Activated CD4-positive, alpha-beta T cell treated with anti-CD3 and anti-CD28 coated beads, Interleukin-2, Interleukin-6, amounts not matched to agents 100 ng/mL and 50 ng/mL, durations not matched to agents 16 hours and 8 hours (primary cell): ENCODE measurements at places on chromosomes 5 and 9.

DNA sequence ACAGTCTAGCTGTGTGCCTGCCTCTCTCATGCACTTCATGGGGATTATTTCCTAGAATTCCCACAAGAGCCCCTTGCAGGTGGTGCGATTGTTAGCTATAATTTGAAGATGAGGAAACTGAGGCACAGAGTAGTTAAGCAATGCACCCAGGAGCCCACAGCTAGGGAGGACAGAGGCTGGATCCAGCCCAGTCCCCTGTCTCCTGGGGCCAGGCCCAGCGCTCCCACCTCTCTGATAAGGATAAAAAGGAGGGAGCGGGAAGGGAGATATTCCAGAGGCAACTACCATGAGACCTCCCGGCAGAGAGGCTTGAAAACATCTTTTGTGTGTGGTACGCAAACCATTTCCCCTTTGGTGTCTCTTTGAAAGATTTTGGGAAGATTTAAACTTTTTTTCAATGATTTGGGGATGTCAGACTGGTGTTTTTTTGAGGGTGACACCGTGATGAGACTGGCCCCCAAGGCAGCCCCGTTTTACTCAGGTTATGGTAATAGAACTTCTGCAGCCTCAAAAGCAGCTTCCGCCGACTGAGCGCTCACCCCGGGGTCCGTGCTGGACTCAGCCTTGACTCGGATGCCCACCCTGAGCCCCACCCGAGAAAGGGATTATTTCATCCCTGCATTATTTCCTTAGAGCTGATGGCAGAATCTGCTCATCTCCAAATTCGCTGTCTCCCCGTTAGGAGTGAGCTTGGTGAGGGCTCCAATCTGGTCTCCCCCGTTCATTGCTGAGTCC is 144.7 kb upstream of the IER5L start:
- DNase-seq: no peak

- no peak for DNase-seq
These were observed 190.8 kb downstream of the SPOCK1 start for GRCh38 chr5:137308311-137308710.

- no peak for DNase-seq
These were observed at the start of gene CCL27 for GRCh38 chr9:34662526-34663302. TSS of gene CCL27 (minus strand) at chr9:34662657. CDS start at chr9:34662633, 24 bp downstream.

GRCh38 chr9:93057703-93058354 is 672 bp upstream of the SUSD3 start:
- no peak for DNase-seq

DNA sequence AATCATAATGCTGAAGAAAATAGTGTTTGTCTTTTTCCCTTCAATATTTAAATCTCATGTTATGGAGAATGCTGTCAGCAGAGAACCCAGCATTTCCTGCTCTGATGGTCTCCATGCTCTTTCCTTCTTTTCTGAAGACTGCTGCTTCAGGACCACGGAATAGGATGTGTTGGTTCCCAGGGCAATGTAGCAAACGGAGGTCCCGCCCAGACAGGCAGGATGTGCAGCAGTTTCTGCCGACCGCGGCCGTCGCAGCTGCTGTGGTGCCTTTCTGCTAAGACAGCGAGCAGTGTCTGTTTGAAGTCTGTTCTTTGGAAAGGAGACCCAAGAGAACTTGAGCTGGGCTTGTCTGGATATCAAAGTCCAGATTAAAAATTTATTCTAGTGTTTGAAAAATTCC is 654.3 kb downstream of the CCDC171 start:
- DNase-seq: no peak

GRCh38 chr9:88808019-88808656 is 183.1 kb upstream of the S1PR3 start:
- DNase-seq: no peak

DNA sequence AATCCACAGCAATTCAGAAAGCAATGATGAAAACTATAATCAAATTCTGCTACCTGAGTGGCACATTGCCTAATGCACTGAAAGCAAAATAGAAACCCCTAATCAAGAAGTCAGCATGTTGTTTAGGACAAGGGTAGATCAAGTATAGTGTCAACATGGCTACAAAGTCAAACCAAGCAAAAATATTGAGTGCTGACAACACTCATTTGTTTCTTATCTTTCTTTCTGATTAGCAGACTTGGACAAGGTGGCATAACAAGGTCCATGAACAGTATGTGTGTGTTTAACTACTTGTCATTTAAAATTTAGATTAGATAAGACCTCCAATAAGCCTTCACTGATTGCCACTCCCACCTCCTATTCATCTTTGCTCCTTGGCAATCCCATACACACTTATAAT is 332.4 kb downstream of the KIAA0825 start:
- DNase-seq: no peak

DNA sequence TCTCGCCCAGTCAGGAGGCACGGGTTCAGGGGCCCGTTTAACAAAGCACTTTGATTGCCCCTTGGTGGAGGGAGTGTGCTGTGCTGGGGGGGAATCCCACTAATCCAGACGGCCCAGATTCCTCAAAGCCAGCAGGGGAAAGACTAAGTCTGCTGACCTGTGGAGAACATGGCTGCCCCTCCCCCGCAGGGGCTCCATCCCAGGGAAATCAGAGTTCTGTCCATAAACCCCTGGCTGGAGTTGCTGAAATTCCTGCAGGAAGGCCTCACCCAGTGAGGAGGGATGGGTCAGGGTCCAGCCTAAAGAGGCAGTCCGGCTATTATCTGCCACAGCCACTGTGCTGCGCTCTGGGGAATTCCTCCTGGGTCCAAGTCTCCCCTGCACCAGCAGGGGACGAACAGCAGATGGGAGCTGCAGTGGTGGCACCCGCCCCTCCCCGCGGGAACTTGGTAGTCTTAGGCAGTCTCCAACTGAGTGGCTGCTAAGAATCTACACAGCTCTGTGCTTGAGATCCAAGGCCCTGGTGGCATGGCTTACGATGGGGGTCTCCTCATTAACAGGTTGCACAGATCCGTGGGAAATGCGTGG is 174.0 kb upstream of the DAB2 start:
- no peak for DNase-seq

DNA sequence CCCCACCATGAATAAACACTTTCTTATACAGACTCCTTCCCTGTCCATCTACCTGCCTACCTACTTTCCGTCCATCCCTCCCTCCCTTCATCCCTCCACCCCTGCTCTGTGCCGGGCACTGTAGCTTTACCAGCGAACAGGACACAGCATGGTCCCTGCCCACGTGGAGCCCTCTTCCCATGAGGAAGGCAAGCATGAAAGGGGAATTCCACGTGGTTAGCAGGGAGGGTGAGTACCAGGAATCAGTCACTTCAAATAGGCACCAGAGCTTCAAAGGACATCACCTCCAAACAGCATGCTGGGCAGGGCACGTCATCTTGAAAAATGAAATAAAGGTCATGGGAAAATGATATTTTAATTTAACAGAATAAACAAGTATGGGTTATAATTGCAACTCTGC is 35.0 kb upstream of the TDRD7 start:
- DNase-seq: no peak

- DNase-seq: no peak
These were observed 27.1 kb upstream of the TNIP1 start for GRCh38 chr5:151107738-151108520.

GRCh38 chr5:6788956-6789649 is 75.9 kb downstream of the TENT4A start:
- no peak for DNase-seq

- DNase-seq: no peak
These were observed 28.9 kb upstream of the CPLX2 start for GRCh38 chr5:175842506-175842905.

GRCh38 chr9:35519692-35520363 is 29.9 kb downstream of the RUSC2 start:
- DNase-seq: no peak

GRCh38 chr9:112694706-112695555 is 23.0 kb downstream of the INIP start:
- no peak for DNase-seq

- no peak for DNase-seq
These were observed 29.7 kb downstream of the LARP1 start for GRCh38 chr5:154784856-154785255.

- DNase-seq: peak; percentile 75
These were observed 89.0 kb upstream of the MAP1B start for GRCh38 chr5:72018143-72018803.

- no peak for DNase-seq
These were observed 81.2 kb upstream of the TRIM32 start for GRCh38 chr9:116605904-116606341.

- DNase-seq: no peak
These were observed 151.2 kb downstream of the RXRA start for GRCh38 chr9:134477342-134477925.

- no peak for DNase-seq
These were observed 58.0 kb downstream of the ACO1 start for GRCh38 chr9:32442433-32442832.

DNA sequence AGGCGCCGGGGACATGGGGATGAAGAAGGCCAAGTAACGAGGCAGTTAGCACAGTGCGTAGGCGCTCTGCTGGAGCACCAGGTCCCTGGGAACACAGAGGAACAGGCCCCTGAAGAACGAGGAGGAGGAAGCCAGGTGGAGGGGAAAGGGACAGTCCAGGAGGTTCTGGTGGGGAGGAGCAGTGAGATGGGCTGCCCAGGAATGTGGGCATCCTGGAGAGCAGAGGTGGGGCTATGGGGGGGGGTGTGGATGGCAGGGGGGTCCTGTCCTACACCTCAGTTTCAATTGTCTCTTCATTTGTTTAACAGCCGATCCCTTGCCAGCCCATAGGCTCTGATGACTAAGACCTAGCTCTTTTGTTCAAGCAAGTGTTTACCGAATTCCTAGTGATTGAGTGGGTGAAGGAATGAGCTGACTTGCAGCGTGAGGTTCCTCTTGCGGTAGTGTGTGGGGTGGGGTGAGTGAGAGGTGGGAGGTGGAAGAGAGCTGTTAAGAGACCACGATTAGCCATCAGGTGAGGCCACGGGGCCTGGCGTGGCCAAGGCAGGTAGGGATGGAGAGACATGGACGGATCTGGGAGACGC is 8.4 kb upstream of the PHYHD1 start:
- DNase-seq: no peak

- DNase-seq: no peak
These were observed 51.8 kb downstream of the RNF145 start for GRCh38 chr5:159157552-159157951.

- DNase-seq: no peak
These were observed 80.5 kb upstream of the HSPA9 start for GRCh38 chr5:138655530-138656190.

GRCh38 chr5:113692891-113693457 is 179.5 kb downstream of the YTHDC2 start:
- no peak for DNase-seq

- DNase-seq: no peak
These were observed 128.1 kb upstream of the BOD1 start for GRCh38 chr5:173744551-173744950.

GRCh38 chr5:129387944-129388343 is 72.2 kb upstream of the ADAMTS19 start:
- DNase-seq: no peak

GRCh38 chr9:78928625-78929405 is 631.9 kb downstream of the PSAT1 start:
- no peak for DNase-seq

DNA sequence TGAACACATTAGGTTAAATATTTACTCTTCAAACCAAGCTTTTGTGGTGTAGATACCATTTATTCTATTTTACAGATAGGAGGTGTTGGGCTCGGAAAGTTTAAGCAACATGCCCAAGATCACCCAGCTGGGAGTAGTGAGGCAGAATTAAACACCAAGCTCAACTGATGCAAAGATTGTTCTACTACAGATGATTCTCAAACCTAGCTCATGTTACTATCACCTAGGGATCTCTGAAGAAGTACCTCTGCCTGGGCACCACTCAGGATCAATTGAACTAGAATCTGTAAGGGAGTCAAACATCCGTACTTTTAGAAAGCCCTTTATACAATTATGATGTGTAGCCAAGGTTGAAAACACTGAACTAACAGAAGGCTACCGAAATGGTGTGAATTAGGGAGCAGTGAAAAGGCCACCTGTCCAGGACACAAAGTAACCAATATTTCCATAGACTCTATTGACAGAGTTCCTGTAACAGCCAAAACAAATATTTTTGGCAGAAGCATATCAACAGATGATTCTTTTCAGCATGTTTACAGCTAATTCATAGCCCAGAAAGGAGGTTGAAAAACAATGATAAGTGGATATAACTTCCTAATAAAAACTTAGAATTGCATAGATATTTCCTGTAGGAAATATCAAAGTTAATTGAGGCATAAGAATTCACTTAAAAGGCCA is 158.5 kb upstream of the PTGER4 start:
- DNase-seq: no peak

GRCh38 chr9:4678679-4679267 is 596 bp upstream of the CDC37L1 start:
- peak; percentile 45 for DNase-seq

- DNase-seq: no peak
These were observed 9.9 kb upstream of the PLEKHG4B start for GRCh38 chr5:82097-82496.

DNA sequence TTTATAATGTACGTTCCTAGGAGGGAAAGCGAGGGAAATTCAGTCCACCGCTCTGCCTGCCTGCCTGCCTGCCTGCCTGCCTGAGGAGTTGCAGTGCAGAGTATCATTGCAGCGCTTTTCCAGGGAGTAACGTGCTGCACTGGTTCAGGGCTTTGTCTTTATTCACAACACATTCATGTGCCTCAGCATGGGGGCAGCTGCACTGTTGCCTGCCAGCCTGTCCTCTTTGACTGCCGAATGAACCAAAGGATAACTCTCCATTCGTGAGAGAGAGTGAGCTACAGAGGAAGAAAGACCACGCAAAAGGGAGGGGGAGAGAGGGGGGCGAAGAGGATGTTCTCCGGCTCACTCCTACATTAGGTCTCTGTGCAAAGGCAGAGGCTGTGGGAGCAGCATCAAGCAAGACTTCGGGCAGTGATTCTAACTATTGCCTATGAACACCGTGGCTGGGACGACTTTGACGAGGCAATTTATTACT is 791.2 kb downstream of the MAT2B start:
- DNase-seq: no peak

- DNase-seq: no peak
These were observed 22.7 kb upstream of the QSOX2 start for GRCh38 chr9:136268318-136268717.

DNA sequence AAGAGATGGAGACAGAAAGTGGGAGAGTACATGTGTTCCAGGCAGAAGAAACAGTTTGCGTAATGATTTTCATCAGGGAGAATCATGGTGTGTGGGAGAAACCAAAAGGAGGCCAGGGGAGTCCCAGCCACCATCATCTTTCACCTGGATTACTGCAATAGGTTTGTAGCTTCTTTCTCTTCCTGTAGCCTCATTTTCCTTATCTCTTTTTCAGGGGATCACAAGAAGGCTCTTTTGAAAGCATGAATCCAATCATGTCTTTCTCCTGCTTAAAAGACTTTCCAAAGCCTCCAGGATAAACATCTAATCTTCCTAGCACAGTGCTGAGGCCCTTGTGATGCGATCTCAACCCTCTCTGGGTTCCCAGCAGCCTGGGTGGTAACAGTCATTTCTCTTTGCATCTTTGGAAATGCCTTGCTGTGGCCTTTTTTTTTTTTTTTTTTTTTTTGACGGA is 10.3 kb upstream of the GPBP1 start:
- no peak for DNase-seq
